ENCODE measurements at places on chromosomes 16 and 17. TPM values are rescaled to one million over a fixed set of nuclear protein-coding genes. Genes with fewer than 3 reads are reported as not detected.

The HLF gene
- 2.6 TPM for total RNA-seq

The TERB1 gene
- total RNA-seq, result not detected

The GAS2L2 gene
- 0.44 TPM for total RNA-seq

The CTRB1 gene
- not detected for total RNA-seq

The RGS11 gene
- total RNA-seq, result 1.7 TPM

The IRF8 gene
- not detected for total RNA-seq

The RUSF1 gene
- 51.3 TPM for total RNA-seq

The CPHXL2 gene
- not detected for total RNA-seq

The PRAC1 gene
- total RNA-seq, result not detected

The DPEP3 gene
- total RNA-seq, result not detected

The CD300H gene
- total RNA-seq, result not detected

The MFSD6L gene
- not detected for total RNA-seq

The CCDC78 gene
- total RNA-seq, result 1.3 TPM

The C17orf107 gene
- 4.3 TPM for total RNA-seq

Data from cardiac ventricle fibroblast (primary cell).